Occipital lobe (tissue), 3 donors: ENCODE measurements at places on chromosomes 1 and 21. TPM values are rescaled to one million over a fixed set of nuclear protein-coding genes. Genes with fewer than 3 reads are reported as not detected.

GPX7 gene
- 20.9 TPM for total RNA-seq

CRYBG2 gene
- total RNA-seq, result 1.1 TPM

HLCS gene
- total RNA-seq, result 28.1 TPM

XCL2 gene
- total RNA-seq, result not detected

NOTCH2NLA gene
- total RNA-seq, result 17.9 TPM
